NCI-H1436 treated with DMSO at 0.1 percent for 48 hours (cell line): ENCODE measurements at places on chromosomes 6 and 20.

GRCh38 chr6:96657344-96657743 is 94.4 kb downstream of the FHL5 start:
- no peak for DNase-seq

- DNase-seq: no peak
Measured at GRCh38 chr6:45563041-45563440, 185.3 kb upstream of the SUPT3H start.

DNA sequence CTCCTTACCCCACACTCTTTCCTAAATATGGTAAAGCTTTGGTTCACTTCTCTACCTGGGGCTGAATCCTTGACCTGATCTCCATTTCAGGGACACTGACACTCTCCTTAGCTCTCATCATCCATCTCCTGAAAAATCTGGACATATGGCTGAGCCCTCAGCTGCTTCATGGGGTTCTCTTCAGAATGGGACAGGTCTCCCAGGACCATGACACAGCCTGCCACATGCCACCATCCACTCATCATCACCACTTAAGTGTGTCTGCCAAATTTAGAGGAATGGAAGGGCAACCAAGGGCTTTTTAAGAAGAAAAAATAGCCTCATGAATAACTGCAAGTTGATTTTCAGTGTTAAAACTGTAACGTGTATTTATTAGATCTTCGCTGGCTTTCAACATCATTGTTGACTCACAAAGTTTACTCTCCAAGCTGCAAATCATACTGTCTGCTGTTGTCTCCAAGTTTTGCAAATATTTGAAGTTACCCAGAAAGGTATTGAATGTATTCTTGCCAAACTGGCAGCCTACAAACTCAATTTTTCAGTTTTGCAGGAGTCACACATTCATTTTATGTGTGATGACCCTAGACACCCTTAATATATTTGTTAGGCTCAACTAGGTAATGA is 41.1 kb downstream of the HS3ST5 start:
- no peak for DNase-seq

DNA sequence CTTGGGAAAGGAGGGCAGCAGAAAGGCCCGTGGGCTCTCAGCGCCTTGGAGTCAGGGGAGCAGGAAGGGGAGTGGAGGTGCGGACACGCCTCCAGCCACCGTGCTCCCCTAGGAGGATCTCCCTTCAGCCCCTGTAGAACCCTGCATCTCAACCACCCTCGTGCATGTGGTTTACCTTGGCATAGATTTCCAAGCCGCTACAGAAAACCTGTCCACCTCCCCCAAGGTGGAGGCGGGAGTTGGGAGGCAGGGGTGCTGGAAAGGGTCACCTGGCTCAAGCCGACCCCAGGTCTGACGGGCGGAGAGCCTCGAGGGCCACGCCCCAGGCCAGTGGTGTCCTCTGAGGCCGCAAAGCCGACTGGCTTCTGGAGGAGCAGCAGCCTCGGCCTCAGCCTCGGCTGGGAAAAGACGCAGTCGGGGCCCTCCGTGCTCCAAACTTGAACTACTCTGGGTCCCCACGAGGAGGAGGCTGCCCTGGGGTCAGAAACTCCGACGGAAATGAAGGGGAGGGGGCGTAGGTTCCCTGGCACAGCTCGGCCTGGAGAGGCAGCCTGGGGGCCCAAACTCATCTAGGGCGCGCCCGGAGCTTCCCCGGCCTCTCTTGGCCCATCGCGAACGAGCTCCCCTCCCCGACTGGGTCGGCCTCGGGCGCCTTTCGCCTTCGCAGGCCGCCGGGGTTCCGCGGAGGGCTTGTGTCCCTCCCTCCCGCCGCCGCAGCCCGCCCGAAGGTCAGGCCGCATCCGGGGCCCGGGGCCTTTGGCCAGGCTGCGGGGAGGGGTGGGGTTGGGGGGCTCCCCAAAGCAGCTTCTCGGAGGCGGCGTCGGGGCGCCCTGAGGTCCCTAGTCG is 6.3 kb upstream of the FOXF2 start:
- no peak for DNase-seq
